NCI-H1930 (cell line): ENCODE measurements at places on chromosomes 5 and 9.

DNA sequence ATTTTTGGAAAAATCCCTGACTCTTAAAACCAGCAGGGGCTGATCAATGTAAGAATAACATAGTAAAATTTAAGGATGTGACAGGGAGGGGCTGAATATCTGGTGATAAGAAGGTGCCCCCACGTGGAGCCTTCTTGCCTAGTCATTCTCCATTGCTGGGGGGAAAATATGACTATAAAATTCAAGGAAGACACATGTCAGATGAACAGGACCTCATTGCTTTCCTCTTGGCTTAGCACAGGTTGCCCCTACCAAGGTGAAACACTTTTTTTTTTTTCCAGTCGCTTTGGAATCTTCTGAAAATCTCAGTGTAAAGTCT, 310.9 kb downstream of the EFNA5 start:
- no peak for DNase-seq

DNA sequence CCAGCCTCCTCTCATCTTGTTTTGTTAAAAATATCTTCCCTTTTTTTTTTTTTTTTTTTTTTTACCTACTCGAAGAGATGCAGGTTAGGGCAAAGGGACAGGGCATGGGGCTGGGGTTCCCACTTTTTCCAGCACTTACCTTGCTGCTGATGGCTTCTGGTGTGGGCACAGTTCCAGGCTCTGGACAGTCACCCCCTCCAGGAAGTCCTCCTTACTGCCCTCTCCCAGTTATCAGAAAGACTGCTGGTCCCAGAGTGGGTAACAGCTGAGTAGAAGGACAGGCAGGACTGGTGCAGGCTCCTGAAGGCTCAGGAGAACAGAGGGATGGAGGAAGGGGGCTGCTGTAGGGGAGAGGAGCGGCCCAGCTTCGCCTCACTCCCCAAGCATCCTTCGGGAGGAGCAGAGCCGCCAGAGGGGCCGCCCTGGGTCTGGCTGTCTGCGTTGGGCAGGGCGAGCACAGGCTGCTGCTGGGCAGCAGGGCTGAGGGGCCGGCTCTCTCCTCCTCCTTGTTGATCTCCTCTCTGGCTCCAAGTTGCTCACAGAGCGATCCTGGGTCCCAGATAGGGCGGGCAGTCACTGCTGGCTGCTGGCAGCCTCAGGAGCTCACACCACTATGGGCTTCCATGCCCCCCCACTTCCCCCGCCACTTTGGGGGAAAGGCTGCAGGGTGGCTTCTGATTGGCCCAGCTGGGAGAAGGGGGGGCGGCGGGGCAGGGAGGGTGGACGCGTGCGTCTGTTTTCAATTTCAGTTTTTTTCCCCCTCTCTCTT, at the start of gene PDGFRB:
Gene PDGFRB (minus strand): TSS at position 588 of the 769 bp plus-strand sequence. CDS start 18,798 bp downstream, outside the sequence.
- no peak for DNase-seq

- no peak for DNase-seq
These were observed 384.6 kb downstream of the SH3GL2 start for GRCh38 chr9:17963498-17963897.

DNA sequence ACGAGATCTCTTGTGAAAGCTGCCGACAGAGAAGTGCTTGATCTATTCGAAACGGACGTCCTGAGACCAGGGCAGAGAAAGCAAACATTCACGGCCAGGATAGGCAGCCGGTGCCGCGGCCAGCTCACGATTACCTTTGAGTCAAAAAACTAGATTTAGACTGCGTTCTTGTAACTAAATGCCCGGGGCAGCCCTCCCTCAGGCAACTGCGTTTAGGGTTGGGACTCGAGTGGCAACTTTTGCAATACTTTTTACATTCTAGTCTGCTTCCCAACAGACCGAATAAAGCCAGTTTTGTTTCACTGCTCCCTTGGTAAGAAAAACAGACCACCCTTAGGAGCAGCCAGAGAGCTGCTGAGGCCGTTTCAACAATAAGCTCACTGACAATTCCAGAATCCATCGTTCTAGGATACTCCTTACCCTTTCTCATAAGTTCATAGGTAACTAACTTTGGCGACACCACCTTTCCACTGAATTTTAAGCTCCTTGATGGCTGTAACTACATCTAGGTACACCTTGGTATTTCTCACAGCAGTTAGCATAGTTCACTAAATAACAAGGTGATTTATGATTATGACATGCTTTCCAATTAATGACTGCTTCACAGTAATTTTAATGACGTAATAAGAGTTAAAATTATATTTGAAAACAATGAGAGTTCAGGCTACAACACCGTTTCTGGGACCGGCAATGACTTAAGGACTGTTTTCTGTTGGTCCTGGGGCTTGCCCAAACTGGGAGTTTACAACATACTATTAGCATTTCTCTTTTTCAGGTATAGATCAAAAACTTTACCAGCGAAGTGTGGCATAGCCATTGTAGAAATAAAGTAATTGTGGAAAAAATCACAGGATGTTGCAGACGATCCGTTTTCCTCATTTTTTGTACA, 899 bp upstream of the RAPGEF6 start:
- no peak for DNase-seq

- no peak for DNase-seq
These were observed 55.4 kb upstream of the PPARGC1B start for GRCh38 chr5:149674686-149675085.

GRCh38 chr5:142506756-142507155, 179.1 kb downstream of the FGF1 start:
- DNase-seq: no peak

- no peak for DNase-seq
These were observed 78.5 kb downstream of the ZNF618 start for GRCh38 chr9:113954591-113954990.

GRCh38 chr9:137281345-137282116, 4.0 kb downstream of the TOR4A start:
- DNase-seq: no peak

DNA sequence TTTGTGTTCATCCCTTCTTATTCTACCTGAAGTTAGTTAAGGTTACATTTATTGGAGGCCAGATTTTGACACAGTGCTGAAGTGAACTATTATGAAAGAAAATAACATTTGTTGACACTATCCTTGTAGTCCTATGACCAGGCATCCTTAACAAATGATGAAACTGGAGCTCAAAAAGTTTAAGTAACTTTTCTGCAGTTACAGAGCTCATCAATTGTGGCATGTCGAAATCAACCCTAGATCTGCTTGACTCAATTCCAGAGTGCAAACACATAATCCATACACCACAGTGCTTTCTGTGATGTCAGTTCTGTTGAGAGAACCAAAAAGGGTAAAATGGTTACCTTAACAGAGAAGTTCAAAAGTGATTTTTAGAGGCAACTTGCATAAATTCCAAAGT, 28.6 kb downstream of the KCNN2 start:
- no peak for DNase-seq

DNA sequence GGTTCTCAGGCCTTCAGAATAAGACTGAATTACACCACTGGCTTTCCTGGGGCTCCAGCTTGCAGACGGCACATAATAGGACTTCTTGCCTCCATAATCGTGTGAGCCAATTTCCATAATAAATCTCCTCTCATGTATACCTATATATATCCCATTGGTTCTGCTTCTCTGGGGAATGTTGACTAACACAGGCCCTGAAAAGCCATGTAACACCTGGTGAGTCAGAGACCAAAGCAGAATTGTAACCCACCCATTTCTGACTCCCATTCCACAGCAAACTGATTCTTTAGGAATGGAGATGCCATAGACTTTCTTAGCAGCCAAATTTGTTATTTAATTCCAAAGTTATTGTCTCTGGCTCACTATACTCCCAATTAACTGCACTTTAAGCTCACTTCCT, 85.4 kb upstream of the AGXT2 start:
- no peak for DNase-seq

DNA sequence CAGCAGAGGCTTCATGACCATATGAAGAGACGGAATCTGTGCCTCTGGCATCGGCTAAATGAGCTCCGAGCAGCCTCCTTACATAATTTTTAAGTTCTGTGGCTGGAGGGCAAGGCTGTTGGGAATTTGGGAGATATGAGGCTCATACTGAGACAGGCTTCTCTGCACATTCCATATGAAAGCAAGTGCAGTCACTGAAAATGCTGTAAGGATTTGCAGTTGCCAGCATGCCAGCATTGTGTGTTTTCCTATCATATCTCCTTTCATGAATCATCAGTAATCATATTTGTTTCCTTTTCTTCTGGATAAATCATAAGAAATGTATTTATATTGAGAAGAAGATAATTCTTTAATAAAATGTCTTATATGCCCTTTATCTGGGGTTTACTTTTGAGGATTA, 775.4 kb downstream of the SEMA5A start:
- no peak for DNase-seq

GRCh38 chr9:89042984-89043383, 51.7 kb downstream of the S1PR3 start:
- DNase-seq: no peak

GRCh38 chr9:112218908-112219307, 43.8 kb upstream of the SUSD1 start:
- no peak for DNase-seq

DNA sequence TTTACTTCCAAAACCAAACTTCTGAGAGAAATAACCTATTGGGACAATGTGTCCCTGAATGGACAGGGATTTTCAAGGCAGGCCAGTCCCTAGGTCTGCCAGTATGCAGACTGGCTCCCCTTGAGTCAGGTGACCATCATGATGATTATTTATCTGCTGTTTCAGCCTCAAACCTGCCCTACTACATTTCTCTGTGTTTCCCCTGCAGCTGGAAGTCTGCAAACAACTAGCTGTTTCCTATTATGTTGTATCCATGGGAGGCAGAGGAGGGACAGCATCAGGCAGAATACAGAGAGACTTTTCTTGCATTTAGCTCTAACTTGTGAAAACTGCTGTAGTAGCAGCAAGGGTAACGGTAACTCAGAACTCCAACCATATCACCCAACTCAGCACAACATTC, 36.2 kb upstream of the IFNK start:
- no peak for DNase-seq

DNA sequence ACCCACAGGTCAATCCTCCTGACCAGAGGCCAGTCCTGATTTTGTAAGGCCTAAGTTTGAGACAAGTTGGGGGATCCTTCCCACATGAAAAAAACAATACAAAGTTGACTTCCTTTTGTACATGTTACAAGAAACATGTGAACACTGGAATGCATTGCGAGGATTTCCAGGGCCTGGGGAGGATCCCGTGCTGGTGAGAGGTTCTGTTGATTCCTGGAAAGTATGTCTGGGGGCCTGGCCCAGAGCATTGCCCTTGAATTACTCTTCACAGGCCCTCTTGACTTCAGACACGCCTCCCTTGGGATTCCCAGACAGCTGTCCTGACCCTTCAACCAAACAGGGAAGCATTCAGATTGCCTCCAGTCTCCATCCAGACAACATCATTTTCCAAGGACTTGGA, 234.2 kb upstream of the IRX2 start:
- no peak for DNase-seq

GRCh38 chr5:127338501-127338900, 47.9 kb downstream of the MEGF10 start:
- no peak for DNase-seq

DNA sequence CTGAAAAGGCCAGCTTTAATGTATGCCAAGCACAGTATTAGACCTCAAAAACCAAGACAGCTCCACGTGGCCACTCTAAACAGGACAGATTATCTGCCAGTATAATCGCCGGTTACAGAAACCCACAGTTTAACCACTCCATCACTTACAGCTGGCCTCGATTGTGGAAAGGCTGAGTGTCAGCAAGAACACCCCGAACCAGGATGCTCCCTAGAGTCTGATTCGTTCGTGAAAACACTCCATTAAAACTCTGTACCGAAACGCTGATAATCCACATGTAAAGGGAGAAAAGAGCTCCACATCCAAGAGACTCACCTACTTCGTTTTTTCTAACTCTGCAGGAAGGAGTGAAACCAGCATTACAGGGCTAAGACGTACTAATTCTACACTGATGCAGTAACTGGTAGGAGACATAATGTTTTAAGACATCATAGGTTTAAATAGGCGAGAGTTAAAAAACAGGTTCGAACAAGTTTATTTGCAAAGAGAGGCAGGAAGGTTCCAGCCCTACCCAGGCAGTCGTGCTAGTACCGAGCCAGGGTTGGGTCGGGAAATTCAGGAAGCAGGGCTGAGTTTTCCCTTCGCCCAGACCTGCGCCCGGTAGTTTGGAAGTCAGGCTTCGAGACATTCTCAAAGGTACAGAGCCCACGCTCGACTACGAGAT, 949 bp downstream of the SERINC5 start:
- DNase-seq: no peak

DNA sequence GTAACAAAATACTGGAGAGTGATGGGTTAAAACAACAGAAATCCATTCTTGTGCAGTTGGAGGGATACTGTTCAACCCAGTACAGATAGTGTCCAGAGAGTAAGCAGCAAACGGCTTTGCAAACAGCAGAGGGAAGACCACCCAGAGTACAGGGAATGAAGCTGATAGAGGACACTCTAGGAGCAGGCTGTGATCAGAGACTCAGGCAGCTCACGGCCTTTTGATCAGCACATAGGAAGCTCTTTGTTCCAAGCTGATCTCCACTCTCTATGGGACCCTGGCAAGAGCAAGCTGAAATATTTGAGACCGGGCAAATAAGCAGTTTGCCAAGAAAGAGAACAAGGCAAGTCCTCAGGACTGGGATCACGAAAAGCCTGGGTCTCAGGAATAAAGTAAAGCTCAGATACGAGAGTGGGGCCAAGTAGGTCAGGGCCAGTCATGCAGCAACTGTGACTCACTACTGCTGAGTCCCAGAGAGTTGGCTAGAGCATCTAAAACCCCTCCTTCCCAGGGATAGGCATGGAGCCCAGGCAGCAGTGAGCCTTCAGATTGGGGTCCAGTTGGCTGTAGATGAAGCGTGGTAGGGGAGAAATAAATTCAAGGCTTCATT, 52.4 kb downstream of the MELK start:
- no peak for DNase-seq

- no peak for DNase-seq
These were observed 36.4 kb downstream of the JADE2 start for GRCh38 chr5:134561871-134562296.

GRCh38 chr9:73042155-73042554, 89.3 kb upstream of the ALDH1A1 start:
- no peak for DNase-seq

DNA sequence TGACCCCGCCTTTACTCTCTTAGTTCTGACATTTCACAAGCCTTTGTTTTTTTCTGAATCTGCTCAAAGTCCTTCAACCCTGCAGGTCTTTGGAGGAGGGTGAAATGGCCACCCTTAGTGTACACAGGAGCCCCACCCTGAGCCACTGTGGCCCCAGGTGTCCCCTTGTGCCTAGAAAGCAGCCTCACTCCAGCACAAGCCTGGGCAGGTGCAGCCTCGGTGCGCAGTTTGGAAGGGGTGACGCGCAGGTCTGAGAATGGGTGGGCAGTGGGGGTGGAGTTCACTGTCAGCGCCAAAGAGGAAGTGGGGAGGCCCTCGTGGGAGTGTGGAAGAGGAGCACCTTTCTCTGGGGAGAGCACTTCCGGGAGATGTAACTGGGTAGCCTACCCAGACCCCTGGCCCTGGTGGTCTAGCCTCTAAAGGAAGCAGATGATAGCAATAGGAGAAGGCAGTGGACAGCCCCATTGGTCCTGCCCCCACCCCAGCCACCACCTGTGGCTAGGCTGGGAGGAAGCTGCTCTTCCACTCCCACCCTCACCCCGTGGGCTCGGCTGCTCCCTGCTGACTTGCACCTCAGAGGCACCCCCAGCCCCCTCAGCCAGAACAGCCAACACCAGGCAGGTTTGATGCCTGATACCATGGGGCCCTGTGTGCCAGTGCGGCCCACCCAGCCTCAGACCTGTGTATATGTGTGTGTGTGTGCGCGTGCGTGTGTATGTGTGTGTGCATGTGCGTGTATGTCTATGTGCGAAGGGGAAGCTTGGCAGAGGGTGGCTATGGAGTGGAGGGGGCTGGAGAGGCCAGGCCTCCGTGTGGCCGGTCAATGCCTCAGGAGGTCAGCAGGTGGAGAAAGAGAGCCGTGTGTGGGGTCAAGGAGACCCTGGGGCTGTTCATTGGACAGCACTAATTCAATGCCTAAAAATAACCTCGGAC, 16.8 kb upstream of the DAB2IP start:
- no peak for DNase-seq

- DNase-seq: no peak
These were observed 62.6 kb downstream of the ANKRD55 start for GRCh38 chr5:56170557-56170956.
